ENCODE measurements at places on chromosomes 4 and X. TPM values are rescaled to one million over a fixed set of nuclear protein-coding genes. Genes with fewer than 3 reads are reported as not detected.

Gene DDIT4L
- total RNA-seq = 4.0 TPM

Gene ARHGEF6
- total RNA-seq = 2.7 TPM

Gene AKAP14
- not detected for total RNA-seq

Gene ANXA3
- total RNA-seq = 18.7 TPM

Gene TRPC5OS
- not detected for total RNA-seq

Gene IKBKG
- total RNA-seq = 15.1 TPM

Gene TMEM255A
- total RNA-seq = 3.1 TPM

Gene ETDB
- not detected for total RNA-seq

Gene CYP4V2
- 4.8 TPM for total RNA-seq

Gene SPANXC
- total RNA-seq = not detected

Gene OPRPN
- total RNA-seq = not detected

Gene TEX13B
- total RNA-seq = not detected

Gene TLR10
- not detected for total RNA-seq

Gene STBD1
- 21.8 TPM for total RNA-seq

Gene IL2RG
- total RNA-seq = not detected

Gene GABRG1
- total RNA-seq = not detected

Gene TENM3
- total RNA-seq = 23.1 TPM

Gene MAB21L2
- total RNA-seq = 0.81 TPM

Gene VBP1
- 50.2 TPM for total RNA-seq

All from cardiac muscle cell (in vitro differentiated cells and primary cell).